ENCODE measurements at places on chromosomes 7 and 10. TPM values are rescaled to one million over a fixed set of nuclear protein-coding genes. Genes with fewer than 3 reads are reported as not detected.

TDRD1 gene
- total RNA-seq = 0.48 TPM

SFRP4 gene
- not detected for total RNA-seq

GRCh38 chr10:3853547-3854303 is 68.7 kb upstream of the KLF6 start:
- no peak for DNase-seq

NEBL gene
- total RNA-seq = 0.48 TPM

LLCFC1 gene
- total RNA-seq = not detected

CASTOR2 gene
- 2.2 TPM for total RNA-seq

DNA sequence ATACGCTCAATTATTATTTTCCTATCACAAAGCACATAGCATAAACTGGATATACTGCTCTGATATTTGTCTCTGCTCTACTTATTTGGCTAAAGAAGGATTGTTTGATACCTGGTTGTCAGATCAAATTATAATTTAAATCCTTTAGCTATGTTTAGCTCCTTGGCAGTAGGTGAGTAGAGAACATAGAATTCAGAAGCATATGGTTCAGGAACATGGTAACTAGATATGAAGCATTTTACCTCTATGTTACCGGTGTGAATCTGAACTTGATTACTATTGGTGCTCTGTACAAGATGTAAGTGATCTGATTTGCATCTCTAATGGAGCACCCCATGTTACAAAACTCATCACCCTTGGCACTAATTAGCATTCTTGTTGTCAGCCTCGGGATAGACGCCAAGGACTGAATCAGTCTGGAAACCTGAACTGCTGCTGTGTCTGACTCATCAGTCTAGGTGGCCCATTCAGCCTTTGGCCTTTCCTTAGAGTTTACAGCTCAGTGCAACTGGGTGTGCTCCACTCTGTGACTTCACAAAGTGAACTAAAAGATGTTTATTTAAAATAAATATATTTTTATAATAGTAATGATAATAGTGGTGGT is 12.3 kb upstream of the MYPN start:
- no peak for DNase-seq

DNA sequence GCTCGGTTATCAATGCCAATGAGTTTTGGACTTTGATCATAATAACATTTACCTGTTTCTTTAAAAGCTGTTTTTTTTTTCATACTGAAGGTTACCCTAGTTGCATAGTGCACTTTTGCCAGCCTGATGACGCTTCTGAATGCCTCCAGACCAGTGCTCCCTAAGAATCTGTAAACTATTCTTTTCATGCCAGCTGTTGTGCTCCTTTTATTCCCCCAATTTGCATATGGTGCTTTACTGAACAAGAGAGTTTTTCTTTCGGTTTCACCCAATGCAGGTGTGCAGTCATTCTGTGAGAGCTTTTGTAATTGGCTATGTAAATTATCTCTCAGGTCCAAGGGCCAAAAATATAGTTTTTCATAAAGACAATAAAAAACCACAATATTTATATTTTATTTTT is 48.1 kb upstream of the GLCCI1 start:
- DNase-seq = no peak

- DNase-seq = no peak
Observed at GRCh38 chr7:120741371-120742042, 116.4 kb downstream of the TSPAN12 start.

DNA sequence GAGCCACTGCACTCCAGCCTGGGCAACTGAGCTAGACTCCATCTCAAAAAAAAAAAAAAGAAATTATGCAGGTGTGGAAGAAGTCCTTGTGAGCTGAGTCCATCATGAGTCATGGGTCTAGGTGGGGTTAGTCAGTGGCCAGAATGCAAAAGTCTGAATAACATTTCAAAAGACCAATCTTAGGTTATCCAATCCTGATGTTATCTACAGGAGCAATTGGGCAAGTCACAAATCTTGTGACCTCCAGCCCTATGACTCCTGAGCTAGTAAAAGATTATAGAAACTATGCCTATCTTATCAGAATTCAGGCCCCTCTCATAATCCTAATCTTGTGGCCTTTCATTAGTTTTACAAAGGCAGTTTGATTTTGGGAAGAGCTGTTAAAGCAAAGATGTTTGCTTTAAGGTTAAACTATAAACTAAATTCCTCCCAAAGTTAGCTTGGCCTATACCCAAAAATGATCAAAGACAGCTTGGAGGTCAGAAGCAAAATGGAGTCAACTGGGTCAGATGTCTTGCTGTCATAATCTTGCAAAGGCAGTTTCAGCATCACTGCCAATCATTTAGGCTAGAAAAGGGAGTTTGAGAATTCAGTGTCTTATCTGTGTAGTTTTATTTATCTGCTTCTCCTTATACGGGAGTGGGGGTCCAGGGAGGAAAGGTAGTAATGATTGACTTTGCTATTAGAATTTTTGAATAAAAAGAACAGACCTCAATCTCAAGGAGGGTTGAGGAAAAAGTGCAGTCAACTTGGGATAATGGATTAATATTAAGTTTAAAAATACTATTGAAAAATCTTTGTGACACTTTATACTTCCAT is 71.2 kb upstream of the TRIM24 start:
- no peak for DNase-seq

DNA sequence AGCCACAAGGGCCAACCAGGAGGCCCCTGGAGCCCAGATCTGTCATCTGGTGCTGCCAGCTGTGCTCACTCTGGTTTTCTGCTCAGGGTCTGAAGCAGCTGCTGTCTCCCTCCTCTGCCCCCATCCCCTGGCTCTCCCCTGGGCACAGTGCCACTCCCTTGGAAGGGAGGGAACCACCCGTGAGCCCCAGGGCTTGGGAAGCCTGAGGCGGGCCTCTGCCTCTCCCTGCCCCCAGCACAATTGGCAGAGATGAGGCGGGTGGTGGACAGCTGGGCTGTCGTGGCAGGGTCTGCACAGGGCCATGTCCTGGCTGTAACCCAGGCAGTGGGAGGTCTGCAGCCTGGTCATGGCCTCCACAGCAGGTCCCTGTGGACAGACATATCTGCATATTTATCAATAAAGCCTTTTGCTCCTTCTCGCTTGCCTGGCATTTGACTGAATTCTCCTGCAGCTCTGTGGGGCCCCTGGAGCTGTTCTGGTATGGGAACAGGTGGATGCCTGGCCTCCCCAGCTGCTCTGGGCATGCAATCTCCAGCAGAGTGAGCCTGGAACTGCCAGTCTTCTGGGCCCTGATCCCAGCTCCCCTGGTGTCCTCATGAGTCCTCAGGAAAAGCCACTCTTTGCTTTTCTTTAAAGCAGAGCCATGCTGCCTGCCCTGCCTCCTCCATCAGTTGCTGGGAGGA is 1.6 kb upstream of the ANKRD2 start:
- no peak for DNase-seq

DNA sequence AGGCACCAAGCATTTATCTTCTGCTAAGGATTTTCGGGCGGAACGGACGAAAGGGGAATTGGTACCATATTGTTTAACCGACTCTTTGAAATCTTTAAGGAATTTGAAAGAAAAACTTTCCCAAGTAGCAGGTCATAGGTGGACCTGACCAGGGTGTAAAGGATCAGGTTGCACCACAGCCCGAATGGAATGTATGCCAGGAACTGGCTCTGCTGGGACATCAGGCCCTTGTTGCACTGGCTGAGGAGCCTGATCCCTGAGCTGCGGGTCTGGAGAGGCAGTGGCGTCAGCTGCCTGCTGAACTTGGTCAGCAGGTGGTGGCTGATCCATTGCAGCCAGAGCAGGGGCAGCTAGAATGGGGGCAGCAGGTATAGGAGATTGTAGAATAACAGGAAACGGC is 41.4 kb upstream of the AKR1C2 start:
- DNase-seq = no peak

- no peak for DNase-seq
Observed at GRCh38 chr10:3619241-3619640, 165.8 kb downstream of the KLF6 start.

LRGUK gene
- 0.16 TPM for total RNA-seq

ANKRD61 gene
- total RNA-seq = 0.16 TPM

GRCh38 chr7:101516851-101517250 is 112.2 kb downstream of the MYL10 start:
- no peak for DNase-seq

STEAP4 gene
- total RNA-seq = 0.05 TPM

FAM221A gene
- total RNA-seq = 3.9 TPM

ADIRF gene
- 0.48 TPM for total RNA-seq

ENO4 gene
- not detected for total RNA-seq

DNA sequence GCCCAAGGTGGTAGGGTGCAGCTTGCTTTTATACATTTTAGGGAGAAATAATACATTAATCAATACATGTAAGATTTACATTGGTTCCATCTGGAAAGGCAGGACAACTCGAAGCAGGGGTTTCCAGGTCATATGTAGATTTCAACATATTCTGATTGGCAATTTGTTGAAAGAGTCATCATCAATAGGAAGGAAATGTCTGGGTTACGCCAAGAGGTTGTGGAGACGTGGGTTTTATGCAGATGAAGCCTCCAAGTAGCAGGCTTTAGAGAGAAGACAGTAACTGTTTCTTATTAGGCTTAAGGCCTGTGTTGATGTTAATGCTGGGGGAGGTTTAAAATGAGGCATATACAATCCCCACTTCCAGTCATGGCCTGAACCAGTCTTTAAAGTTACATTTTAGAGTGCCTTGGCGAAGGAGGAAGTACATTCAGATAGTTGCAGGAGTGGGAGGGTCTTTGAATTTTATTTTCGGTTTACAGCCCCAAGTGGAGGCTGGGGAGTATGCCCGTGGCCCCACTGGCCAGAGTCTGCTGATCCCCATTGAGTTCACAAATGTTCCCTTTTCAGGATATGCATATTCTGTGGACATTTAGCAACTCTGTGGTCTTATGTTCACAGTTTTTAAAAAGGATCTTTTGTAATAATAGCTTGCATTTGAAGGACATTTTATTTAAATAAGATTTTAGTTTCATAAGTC is 166.0 kb upstream of the GDF10 start:
- no peak for DNase-seq

- no peak for DNase-seq
Observed at GRCh38 chr10:117086546-117086945, 51.5 kb downstream of the VAX1 start.

CFAP70 gene
- 0.28 TPM for total RNA-seq

- DNase-seq = no peak
Observed at GRCh38 chr10:52918714-52919305, 146.2 kb upstream of the MBL2 start.

DNA sequence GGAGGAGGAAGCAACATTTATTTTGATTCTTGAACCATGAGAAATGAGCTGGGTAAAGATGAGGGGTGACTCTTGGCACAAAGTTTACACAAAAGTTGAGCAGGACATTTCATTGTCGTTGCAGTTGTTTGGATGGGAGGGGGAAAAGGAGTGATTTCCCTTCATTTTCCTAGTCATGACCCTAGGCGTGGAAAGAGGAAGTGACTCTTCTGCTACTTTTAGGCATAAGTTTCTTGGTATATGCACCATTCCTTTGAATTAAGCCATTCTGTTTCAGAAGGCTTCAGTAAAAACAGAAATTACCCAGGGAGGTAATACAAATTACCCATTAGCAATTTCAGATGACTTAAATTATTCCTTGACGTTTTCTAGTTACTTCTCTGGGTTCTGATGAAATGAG is 113.9 kb upstream of the FAM171A1 start:
- DNase-seq = no peak

GRCh38 chr7:36309301-36309700 is 80.4 kb upstream of the ANLN start:
- DNase-seq = no peak

PHKG1 gene
- 1.9 TPM for total RNA-seq

- no peak for DNase-seq
Observed at GRCh38 chr7:101575168-101575567, 53.9 kb downstream of the MYL10 start.

GRCh38 chr10:132205650-132206376 is 19.1 kb downstream of the DPYSL4 start:
- no peak for DNase-seq

DNA sequence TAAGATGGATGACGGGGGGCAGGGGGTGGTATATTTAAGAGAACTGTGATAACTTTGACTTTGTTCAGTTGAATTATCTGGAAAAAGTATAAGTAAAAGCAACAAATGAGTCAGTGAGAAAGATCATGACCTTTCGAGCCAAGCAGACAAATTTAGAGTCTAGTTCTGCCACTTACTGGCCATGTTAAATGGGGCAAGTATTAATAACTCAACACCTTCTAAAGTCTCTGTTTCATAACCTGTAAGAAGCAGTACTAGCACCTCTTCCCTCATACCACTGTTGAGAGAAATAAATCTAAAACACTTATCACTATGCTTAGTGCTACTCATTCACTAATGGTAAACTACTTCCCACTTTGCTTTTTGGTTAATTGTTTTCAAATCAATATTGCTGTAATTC is 604.4 kb upstream of the LRRN3 start:
- DNase-seq = no peak

DNA sequence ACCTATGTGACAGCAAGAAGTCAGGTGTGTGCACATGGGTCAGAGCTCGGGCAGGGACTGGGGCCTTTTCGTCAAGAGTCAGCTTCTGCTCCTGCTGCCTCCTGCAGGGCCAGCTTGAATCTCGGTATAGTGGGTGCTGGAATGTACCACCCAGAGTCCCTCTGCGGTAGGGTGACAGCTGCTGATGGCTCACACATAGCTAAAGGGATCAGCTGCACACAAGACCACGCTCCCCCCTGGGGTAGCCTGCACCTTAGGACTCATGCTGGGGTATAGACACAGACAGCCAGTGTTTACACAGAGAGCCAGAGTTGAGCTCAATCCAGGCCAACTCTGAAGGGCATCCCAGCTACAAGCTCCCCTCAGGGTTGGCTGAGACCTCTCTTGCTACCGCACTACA is 14.0 kb upstream of the COL13A1 start:
- no peak for DNase-seq

TRIM50 gene
- not detected for total RNA-seq

DNA sequence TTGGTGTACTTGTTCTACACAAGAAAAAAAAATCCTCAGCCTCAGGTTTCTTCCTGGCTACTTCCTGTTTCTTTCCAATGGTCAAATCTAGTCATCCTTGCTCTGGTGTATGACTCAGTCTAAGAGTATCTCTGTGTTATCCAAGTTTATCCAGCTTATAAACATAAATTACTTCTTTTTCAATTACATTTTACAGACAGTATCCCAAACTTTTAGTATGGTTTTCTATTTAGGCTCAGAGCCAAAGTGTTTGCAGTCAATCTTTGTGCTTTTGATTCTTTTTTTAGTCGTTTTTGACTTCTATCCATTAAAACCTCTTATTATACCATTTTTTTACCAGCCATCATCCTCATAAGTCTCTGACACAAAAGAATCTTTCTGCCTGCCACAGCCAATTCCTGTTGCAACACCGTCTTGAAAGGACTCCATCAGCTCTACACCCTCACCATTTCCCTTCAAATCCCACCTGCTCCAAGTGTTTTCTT is 294.6 kb downstream of the PTEN start:
- no peak for DNase-seq

TUBB8 gene
- total RNA-seq = not detected

CLRN3 gene
- not detected for total RNA-seq

DNA sequence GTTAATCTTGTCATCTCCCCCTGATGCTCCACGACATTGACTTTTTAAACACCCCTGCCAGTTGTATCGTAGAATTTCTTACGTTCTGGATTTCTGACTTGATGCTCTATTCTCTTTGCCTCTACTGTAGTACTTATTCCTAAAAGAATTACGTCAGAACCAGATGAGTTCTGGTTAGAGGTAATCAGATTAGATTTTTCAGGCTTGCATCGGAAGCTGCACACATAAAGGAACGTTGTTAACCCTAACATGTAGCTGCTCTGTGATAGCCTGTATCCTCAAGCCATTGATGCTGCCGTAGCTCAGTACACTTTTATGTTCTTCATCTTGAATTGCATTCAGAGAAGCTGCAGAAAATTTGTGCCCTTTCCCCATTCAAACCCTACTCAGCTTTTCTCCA is 26.3 kb upstream of the TMEM236 start:
- DNase-seq = no peak

MMRN2 gene
- not detected for total RNA-seq

CXCL12 gene
- 0.16 TPM for total RNA-seq

GRCh38 chr10:131127138-131127589 is 184.4 kb downstream of the TCERG1L start:
- DNase-seq = no peak

Measured in activated T-cell treated with anti-CD3 and anti-CD28 coated beads, Interleukin-2, amount 50 U/mL, for 4 hours (primary cell).